ENCODE measurements at places on chromosomes 7 and 10. TPM values are rescaled to one million over a fixed set of nuclear protein-coding genes. Genes with fewer than 3 reads are reported as not detected.

OPN1SW gene
- not detected for total RNA-seq

SPDYE1 gene
- not detected for total RNA-seq

SRRM3 gene
- 2.3 TPM for total RNA-seq

MRLN gene
- not detected for total RNA-seq

TMEM270 gene
- total RNA-seq = not detected

FAM180A gene
- 5.2 TPM for total RNA-seq

GBX1 gene
- not detected for total RNA-seq

ENTPD1 gene
- 12.9 TPM for total RNA-seq

MMD2 gene
- total RNA-seq = not detected

AKR1C2 gene
- total RNA-seq = 22.4 TPM

ZNF467 gene
- 4.5 TPM for total RNA-seq

OR6B1 gene
- not detected for total RNA-seq

CYP3A4 gene
- total RNA-seq = not detected

KIFBP gene
- 50.1 TPM for total RNA-seq

ZNF804B gene
- 0.07 TPM for total RNA-seq

SLF2 gene
- total RNA-seq = 15.8 TPM

SPDYE11 gene
- total RNA-seq = not detected

PRSS1 gene
- total RNA-seq = 3.4 TPM

OR2A1 gene
- total RNA-seq = not detected

PDE6C gene
- not detected for total RNA-seq

NANOS1 gene
- total RNA-seq = 6.0 TPM

SEMA3D gene
- 0.59 TPM for total RNA-seq

HPSE2 gene
- total RNA-seq = not detected

SGPL1 gene
- total RNA-seq = 10.5 TPM

ANK3 gene
- 262 TPM for total RNA-seq

ALOX5 gene
- 5.1 TPM for total RNA-seq

TMEM140 gene
- 74.1 TPM for total RNA-seq

CYP26A1 gene
- total RNA-seq = not detected

LRRC4 gene
- 4.3 TPM for total RNA-seq

PLXDC2 gene
- total RNA-seq = 9.6 TPM

GPR37 gene
- not detected for total RNA-seq

AGAP5 gene
- total RNA-seq = 4.2 TPM

Measured in heart right ventricle (tissue), 16 donors.